ENCODE measurements at places on chromosomes 5 and 9.

DNA sequence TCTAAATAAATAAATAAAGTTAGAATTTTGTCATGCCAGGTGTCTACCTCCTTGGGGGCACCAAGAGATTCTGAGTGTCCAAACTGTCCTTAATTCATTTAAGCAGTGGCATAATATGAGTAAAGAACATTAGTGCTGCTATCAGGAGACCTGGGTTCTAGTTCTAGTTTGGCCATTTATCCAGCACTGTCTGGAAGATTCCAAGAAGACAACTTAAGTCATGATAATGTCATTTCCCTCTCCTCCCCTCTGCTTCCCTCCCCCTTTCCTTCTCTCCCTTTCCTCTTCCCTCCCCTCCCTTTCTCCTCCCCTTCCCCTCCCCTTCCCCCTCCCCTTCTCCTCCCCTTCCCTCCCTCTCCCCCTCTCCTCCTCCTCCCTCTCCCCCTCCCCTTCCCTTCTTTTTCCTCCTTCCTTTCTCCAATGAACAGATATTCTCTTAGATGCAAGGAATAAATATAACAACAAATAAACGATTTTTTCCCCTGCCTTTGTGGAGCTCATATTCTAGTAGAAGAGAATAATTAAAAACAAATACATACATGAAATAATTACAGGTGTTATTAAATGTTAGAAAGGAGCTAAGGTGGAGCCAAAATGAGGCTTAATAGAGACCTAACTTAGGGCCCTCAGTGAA is 90.8 kb downstream of the NMUR2 start:
- H3K4me3 ChIP-seq = no peak overlapping the region
- H3K27ac ChIP-seq = no peak overlapping the region
- H3K27me3 ChIP-seq = peaks cover 12% of the 10 kb centered on the region
- H3K36me3 ChIP-seq = no peaks in the 10 kb centered on the region
- no peak for DNase-seq
- H3K4me1 ChIP-seq = no peaks in the 10 kb centered on the region

GRCh38 chr5:160001457-160001856 is 7.5 kb upstream of the TTC1 start:
- peaks cover 28% of the 10 kb centered on the region for H3K27me3 ChIP-seq
- no peaks in the 10 kb centered on the region for H3K36me3 ChIP-seq
- DNase-seq = no peak
- no peak overlapping the region for H3K27ac ChIP-seq
- no peak overlapping the region for H3K4me3 ChIP-seq

DNA sequence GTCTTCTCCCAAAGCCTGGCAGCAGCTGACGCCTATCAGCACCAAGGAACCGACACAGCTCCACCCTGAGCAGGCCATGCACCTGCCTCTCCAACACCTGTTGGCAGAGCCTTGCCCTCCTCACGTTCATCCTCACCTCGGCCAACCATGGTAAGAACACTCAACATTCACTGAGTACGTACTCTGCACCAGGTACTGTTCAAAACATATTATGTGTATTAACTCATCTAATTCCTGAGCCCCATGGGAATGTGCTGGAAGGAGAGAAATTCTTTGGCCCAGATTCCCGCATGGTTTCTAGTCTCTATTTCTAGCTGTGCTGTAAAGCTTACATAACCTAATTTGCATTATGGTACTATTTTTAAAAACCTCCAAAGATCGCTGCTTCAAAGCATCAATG is 86.1 kb downstream of the GPR21 start:
- H3K27ac ChIP-seq = no peak overlapping the region
- no peak for DNase-seq
- H3K4me1 ChIP-seq = no peaks in the 10 kb centered on the region
- no peak overlapping the region for H3K4me3 ChIP-seq
- H3K36me3 ChIP-seq = peaks cover 5% of the 10 kb centered on the region
- H3K27me3 ChIP-seq = no peaks in the 10 kb centered on the region

DNA sequence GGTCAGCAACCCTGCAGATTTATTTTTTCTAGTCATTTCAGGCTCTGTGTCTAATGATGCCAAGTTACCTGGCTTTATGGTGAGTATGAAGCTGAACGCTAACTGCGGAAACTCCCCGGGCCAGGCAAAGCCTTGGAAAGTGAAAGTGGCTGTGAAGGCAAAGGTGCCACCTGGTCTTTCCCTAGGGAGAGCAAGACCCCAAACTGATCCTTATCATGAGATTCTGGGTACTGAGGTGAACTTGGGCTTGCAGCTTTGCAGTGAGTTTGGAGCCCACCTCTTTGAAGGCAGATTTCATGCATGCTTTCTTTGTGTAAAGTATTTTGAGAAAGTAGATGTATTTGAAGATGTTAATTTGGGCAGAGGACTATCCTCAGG is 63.3 kb downstream of the CARTPT start:
- no peaks in the 10 kb centered on the region for H3K36me3 ChIP-seq
- H3K4me1 ChIP-seq = no peaks in the 10 kb centered on the region
- DNase-seq = no peak
- H3K4me3 ChIP-seq = no peak overlapping the region
- H3K27me3 ChIP-seq = peaks cover 59% of the 10 kb centered on the region

DNA sequence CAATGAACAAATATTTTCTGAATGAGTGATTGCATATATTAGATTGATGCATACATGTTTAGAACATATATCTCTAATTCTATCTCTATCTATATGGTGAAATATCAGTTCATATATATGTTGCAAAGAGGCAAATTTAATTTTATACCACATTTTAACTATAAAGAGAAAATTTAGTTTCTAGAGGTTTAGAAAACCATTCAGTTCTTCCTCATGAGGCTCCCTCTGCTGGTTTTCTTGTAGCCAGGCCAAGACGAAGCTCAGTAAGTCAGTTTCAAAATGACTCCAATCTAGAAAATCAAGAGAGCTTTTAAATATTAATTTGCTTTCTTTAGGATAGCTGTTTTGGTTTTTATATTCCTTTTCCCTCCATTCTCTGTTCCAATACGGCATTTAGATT is 312.1 kb downstream of the TMEM232 start:
- H3K27me3 ChIP-seq = no peaks in the 10 kb centered on the region
- no peaks in the 10 kb centered on the region for H3K36me3 ChIP-seq
- H3K4me3 ChIP-seq = no peak overlapping the region
- H3K4me1 ChIP-seq = no peaks in the 10 kb centered on the region
- H3K27ac ChIP-seq = no peak overlapping the region

DNA sequence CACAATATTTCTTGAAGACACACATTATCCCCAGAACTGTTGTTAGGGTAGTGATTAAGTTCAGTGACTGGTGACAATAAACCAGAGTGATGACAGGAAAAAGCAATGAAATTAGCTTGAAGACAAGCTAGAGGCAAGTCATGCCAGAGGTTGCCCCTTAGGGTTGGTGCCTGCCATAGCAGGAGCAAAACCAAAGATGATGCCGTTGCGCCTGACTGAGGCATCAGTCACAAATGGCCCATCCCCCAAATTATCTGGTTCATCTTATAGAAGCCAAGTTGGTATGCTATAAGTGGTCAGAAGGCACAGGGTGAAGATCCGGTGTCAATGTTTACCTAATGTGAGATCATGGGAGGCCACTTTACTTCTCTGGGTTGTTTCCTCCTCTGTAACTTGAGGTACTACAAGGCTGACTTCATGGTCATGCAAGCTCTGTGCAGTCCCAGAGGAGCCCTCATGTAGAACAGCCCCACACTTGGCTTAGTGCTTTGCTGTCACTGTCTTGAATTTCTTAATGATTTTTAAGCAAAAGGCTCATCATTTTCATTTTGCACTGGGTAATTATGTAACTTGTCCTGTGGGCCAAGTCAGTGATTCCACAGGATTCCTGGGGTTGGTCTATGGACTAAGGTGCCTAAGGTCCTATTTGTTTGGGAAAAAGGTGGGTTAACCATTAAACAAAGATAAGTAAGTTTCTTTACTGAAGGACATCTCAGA is 211.3 kb downstream of the MAN2A1 start:
- H3K27me3 ChIP-seq = no peaks in the 10 kb centered on the region
- peaks cover 2% of the 10 kb centered on the region for H3K4me1 ChIP-seq
- H3K27ac ChIP-seq = no peak overlapping the region
- H3K36me3 ChIP-seq = no peaks in the 10 kb centered on the region
- no peak for DNase-seq

GRCh38 chr5:8726383-8727036 is 819.4 kb downstream of the SEMA5A start:
- no peaks in the 10 kb centered on the region for H3K36me3 ChIP-seq
- no peaks in the 10 kb centered on the region for H3K27me3 ChIP-seq
- no peak overlapping the region for H3K27ac ChIP-seq
- no peaks in the 10 kb centered on the region for H3K4me1 ChIP-seq

Measured in effector memory CD8-positive, alpha-beta T cell (primary cell).